ENCODE measurements at places on chromosomes 4 and X.

GRCh38 chr4:25842229-25842845 is 20.5 kb downstream of the SEL1L3 start:
- no peak for DNase-seq
- H3K4me1 ChIP-seq: peaks cover 4% of the 10 kb centered on the region

DNA sequence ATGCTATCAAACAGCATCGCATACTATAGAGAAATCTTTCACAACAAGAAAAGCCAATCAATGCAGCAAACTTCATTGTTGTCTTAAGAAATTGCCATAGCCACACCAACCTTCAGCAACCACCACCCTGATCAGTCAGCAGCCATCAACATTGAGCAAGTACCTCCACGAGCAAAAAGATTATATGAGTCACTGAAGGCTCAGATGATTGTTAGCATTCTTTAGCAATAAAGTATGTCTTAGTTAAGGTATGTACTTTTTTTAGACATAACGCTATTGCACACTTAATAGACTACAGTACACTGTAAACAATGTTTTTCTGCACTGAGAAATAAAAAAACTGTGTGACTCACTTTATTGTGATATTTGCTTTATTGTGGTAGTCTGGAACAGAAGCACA is 37.8 kb upstream of the FUNDC1 start:
- DNase-seq: no peak
- H3K4me3 ChIP-seq: no peak overlapping the region
- H3K4me1 ChIP-seq: no peaks in the 10 kb centered on the region
- H3K36me3 ChIP-seq: no peaks in the 10 kb centered on the region

GRCh38 chr4:98639108-98639507 is 19.3 kb downstream of the TSPAN5 start:
- no peaks in the 10 kb centered on the region for H3K36me3 ChIP-seq
- DNase-seq: no peak
- peaks cover 13% of the 10 kb centered on the region for H3K4me1 ChIP-seq
- no peaks in the 10 kb centered on the region for H3K27me3 ChIP-seq

GRCh38 chr4:17773135-17773698 is 8.2 kb downstream of the FAM184B start:
- H3K4me3 ChIP-seq: no peak overlapping the region
- H3K27ac ChIP-seq: no peak overlapping the region
- DNase-seq: no peak
- H3K27me3 ChIP-seq: peaks cover 14% of the 10 kb centered on the region
- H3K4me1 ChIP-seq: peaks cover 9% of the 10 kb centered on the region

GRCh38 chr4:113540859-113541258 is 220.7 kb downstream of the CAMK2D start:
- peaks cover 5% of the 10 kb centered on the region for H3K36me3 ChIP-seq
- DNase-seq: no peak
- no peaks in the 10 kb centered on the region for H3K27me3 ChIP-seq
- peaks cover 6% of the 10 kb centered on the region for H3K4me1 ChIP-seq
- no peak overlapping the region for H3K27ac ChIP-seq
- H3K4me3 ChIP-seq: no peak overlapping the region

DNA sequence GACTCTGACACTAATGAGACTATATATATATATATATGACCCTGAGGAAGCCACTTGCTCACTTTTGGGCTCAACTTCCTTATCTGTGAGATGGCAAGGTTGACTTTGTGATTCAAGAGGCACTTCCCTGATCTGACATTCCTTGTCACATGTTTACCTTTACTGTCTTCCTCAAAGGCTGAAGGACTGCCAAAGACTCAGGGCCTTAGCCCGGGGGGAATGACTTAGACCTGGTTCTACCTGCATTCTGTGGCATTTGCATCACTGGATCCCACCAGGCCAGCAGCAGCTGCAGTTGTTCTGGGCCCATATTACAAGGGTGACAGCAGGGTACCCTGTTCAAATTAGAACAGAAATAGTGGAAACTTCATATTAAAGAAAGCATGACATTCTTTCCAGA is 3.1 kb upstream of the HS6ST2 start:
- DNase-seq: no peak
- peaks cover 38% of the 10 kb centered on the region for H3K4me1 ChIP-seq
- H3K27ac ChIP-seq: no peak overlapping the region

- DNase-seq: no peak
- no peak overlapping the region for H3K4me3 ChIP-seq
Measured at GRCh38 chr4:174592985-174593335, 70.7 kb upstream of the HPGD start.

DNA sequence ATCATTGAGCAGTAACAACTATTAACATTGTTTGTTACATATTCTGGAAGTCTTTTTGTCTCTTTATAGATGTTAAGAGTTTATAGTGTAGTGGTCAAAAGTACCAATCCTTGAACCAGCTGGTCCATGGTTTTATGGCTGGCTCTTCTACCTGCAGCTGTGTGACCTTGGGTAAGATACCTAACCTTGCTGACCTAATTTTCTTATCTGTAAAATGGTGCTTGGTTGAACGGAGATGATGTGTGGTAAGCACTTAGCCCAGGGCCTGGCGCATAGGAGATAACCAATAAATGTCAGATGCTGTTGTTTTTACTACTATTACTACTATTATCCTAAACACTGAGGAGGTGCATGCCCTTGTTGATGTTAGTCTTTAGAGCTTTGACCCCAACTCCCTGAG is 116.6 kb downstream of the TMEM164 start:
- no peak overlapping the region for H3K4me3 ChIP-seq
- peaks cover 9% of the 10 kb centered on the region for H3K36me3 ChIP-seq
- H3K4me1 ChIP-seq: peaks cover 15% of the 10 kb centered on the region
- no peak overlapping the region for H3K27ac ChIP-seq
- no peaks in the 10 kb centered on the region for H3K27me3 ChIP-seq
- no peak for DNase-seq

DNA sequence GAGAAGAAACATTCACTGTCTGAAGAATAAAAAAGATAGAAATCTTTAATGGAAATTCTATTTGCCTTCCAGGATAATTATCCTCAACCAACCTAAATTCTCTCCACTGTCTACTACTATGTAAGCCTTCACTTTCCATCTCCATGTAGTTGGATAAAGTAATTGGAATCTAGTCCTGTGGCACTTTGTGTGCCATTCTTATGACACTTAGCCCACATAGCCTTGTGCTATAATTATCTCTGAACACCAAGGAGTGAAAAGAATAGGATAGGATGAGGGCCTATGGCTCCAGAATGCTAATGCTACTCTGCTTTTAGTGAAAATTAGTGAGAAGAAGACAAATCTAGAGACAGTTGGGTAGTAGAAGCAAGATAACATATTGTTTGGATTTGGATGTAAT is 20.2 kb downstream of the PRSS48 start:
- no peak overlapping the region for H3K4me3 ChIP-seq
- H3K36me3 ChIP-seq: peaks cover 35% of the 10 kb centered on the region
- no peaks in the 10 kb centered on the region for H3K4me1 ChIP-seq
- no peak for DNase-seq
- H3K27ac ChIP-seq: no peak overlapping the region

- H3K27ac ChIP-seq: no peak overlapping the region
- H3K4me1 ChIP-seq: peaks cover 16% of the 10 kb centered on the region
- H3K27me3 ChIP-seq: peaks cover 8% of the 10 kb centered on the region
- H3K36me3 ChIP-seq: peaks cover 4% of the 10 kb centered on the region
- no peak for DNase-seq
Measured at GRCh38 chr4:152259866-152260265, 276.0 kb downstream of the FBXW7 start.

DNA sequence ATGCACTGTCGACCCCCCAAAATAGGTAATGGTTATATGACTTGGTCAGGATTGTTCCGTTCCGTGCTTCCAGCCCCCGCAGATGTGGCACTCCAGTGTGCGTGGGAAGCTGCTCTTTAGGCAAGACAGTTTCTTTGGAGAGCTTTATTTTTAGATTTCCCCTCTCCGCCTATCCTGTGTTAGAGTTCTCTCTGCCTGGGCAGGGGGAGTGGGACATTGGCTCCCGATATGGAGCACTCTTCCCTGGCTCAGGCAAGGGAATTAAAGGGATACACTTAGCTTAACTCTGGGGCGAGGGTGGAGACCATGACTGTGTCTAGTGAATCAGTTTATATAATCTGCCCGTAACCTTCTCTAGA is 36.0 kb downstream of the DLG3 start:
- DNase-seq: no peak
- peaks cover 13% of the 10 kb centered on the region for H3K36me3 ChIP-seq
- no peak overlapping the region for H3K4me3 ChIP-seq
- peaks cover 45% of the 10 kb centered on the region for H3K4me1 ChIP-seq
- H3K27ac ChIP-seq: no peak overlapping the region
- no peaks in the 10 kb centered on the region for H3K27me3 ChIP-seq

DNA sequence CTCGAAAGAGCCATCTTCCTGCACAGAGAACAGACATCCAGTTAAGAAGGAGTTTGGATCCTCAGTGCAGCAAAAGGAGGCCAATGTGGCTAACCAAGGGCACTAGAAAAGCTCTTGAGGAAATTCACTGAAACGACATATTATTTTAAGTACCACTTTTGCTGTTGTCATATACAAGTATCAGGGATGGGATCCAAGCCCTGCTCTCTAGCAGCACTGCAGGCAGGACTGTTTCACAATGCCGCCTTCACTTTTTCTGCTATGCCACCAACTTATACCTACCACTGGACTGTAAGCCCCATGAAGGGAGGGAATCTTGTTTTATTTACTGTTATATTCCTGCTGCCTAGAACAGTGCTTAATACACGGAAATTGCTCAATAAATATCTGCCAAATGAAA is 299.0 kb downstream of the NR3C2 start:
- no peaks in the 10 kb centered on the region for H3K36me3 ChIP-seq
- H3K27me3 ChIP-seq: no peaks in the 10 kb centered on the region
- H3K4me1 ChIP-seq: peaks cover 6% of the 10 kb centered on the region
- no peak for DNase-seq
- no peak overlapping the region for H3K4me3 ChIP-seq

GRCh38 chr4:159212675-159213293 is 109.9 kb downstream of the RAPGEF2 start:
- no peak for DNase-seq
- H3K36me3 ChIP-seq: peaks cover 20% of the 10 kb centered on the region
- no peak overlapping the region for H3K4me3 ChIP-seq
- no peaks in the 10 kb centered on the region for H3K27me3 ChIP-seq
- no peak overlapping the region for H3K27ac ChIP-seq

DNA sequence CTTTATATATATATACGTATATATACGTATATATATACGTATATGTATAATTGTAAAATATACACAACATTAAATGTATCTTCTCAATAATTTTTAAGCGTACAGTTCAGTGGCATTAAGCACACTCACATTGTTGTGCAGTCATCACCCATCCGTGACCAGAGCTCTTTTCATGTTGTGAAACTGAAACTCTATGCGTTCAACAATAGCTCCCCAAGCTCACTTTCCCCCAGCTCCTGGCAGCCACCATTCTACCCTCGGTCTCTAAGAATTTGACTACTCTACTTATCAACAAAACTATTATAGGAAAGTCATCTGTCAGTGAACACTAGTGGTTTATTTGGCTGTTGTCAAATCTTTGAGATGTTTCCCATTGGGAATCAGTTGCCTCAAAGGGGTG is 621.8 kb upstream of the GALNT7 start:
- DNase-seq: no peak
- no peak overlapping the region for H3K4me3 ChIP-seq
- H3K4me1 ChIP-seq: no peaks in the 10 kb centered on the region
- no peaks in the 10 kb centered on the region for H3K27me3 ChIP-seq
- H3K36me3 ChIP-seq: no peaks in the 10 kb centered on the region

Measured in type B pancreatic cell (in vitro differentiated cells).